ENCODE measurements at places on chromosomes 6 and 20.
A peak's percentile ranks its signal among the peaks of the same experiment; 100 is the strongest.

DNA sequence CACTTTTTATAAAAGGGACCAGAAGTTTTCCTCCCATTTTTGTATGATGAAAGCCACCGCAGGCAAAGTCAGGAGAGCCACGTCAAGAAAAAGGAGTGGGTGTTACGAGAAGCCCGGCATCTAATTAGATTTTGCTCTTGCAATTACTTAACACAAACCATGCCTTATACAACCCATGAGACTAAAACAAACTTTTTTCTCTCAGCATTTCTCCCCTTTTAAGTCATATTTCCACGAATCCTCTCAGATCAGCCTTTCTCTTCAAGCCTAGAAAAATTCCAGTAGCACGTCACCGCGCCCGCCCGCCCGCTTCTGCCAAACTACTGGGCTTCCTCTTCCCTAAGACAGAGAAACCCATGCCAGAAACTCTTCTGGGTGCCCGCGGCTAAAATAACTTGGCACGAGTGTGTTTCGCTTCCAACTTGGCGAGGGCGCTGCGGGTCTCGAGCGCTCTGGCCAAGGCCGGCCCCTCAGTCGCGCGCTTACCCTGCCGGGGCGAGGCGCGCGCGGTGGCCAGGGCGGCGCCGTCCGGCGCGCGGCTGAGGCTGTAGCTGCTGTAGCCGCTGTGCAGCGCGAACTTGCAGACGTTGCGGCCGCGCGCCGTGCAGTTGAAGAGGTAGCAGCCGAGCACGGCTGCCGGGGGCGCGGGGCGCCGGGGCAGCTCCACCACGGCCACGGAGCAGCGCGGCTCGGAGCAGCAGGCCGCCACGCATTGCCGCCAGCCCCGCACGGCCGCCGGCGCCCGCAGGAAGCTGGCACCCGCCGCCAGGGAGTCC lies 1.0 kb downstream of the LRP11 start:
- no peak for DNase-seq

- peak; percentile 11 for DNase-seq
These were observed 779 bp downstream of the HEBP2 start for GRCh38 chr6:138404666-138405337.

DNA sequence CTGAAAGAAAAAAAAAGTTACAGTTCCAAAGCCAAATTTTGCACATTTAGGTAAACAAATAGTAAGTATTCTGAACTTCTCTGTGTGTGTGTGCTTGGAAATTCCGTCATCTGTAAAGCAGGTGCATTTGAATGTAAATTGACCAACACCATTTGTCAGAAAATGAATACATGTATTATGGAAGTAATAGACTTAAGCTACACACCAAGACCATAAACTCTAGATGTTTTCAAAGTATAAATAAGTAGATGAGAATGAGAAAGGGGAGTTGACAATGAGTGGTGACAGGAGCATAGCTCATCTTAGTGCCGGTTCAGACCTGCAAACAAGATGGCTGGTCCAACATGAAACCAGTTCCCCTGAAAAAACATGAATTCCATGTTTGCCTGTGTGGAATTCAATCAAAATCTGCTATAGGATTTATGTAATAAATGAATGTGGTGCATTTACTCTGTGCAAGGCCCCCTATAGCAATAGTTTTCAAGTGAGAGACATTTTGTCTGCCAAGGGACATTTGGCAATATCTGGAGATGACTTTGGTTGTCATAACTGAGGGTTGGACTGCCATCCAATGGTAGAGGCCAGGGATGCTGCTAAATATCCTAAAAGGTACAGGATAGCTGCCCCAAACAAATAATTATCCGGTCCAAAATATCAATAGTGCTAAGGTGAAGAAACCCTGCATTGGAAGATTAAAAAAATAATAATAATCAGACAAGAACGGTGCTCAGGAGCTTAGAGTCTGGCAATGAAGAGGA lies 11.0 kb upstream of the FILIP1 start:
- no peak for DNase-seq

DNA sequence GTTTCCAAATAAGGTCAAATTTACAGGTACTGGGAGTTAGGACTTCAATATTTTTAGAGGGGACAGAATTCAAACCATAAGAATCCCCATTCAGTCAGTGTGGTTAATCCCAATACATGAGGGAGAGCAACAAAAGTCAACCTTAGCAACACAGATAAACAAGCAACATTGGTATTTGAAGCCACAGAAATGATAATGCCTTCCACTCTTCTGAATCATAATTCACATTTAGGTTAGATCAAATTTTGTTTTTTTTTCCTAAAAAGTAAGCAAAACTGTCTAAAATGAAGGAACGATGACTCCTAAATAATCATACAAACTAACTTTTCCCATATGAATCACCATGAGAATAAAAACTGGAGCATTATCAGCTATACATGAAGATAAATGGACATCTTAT lies 246.0 kb upstream of the TENT5A start:
- no peak for DNase-seq

GRCh38 chr20:53712212-53712977 lies 118.8 kb upstream of the ZNF217 start:
- no peak for DNase-seq

GRCh38 chr6:18861204-18861603 lies 474.1 kb downstream of the RNF144B start:
- DNase-seq: no peak

- DNase-seq: no peak
These were observed 22.3 kb upstream of the LAMP5 start for GRCh38 chr20:9492067-9492466.

- no peak for DNase-seq
These were observed 862.1 kb downstream of the KIF16B start for GRCh38 chr20:15711177-15711576.

DNA sequence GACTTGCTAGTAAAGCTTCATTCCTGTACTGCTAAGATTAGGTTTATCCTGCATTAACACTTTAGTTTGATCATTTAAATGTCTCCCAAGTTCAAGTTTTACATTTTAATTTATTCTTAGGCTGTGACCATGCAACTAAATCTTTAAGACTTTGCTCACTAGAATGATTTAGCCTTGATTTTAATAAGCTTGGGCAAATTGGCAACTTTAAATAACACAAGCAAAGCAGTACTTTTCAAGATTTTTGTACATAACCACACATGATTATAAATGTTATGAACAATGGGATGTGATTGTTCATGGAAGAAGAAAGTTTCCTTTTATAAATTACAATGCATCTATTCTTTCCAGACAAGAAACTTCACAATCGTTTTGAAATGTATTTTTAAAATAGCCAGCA lies 948.0 kb upstream of the EPHA7 start:
- DNase-seq: no peak

GRCh38 chr6:41571021-41571780 lies 25.0 kb downstream of the FOXP4 start:
- no peak for DNase-seq

DNA sequence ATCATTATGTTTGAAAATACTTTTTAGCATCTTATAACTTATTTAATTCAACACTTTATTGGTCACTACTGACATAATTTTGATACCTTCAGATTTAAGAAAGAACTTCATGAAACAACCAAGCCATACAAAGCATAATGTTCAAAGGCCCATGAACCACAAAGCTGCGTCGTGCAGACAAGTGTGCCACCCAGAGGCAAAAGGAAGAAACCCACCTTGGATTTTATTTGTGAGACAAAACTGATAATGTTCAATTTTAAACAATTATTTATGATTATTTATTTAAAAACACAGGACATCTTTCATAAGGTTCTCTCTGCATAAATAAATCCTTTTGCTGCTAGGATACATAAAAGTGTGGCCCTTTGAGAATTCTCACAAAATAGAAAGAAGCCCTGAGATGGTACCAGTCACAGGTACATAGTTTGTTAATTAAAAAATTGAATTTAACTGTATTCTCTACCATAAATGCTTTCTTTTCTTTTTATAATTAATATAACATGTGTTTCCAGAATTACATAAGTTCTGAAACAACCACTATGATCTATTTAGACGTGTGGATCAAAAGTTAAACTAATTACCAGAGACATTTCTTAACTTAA lies 143.7 kb downstream of the RALGAPA2 start:
- peak; percentile 5 for DNase-seq

DNA sequence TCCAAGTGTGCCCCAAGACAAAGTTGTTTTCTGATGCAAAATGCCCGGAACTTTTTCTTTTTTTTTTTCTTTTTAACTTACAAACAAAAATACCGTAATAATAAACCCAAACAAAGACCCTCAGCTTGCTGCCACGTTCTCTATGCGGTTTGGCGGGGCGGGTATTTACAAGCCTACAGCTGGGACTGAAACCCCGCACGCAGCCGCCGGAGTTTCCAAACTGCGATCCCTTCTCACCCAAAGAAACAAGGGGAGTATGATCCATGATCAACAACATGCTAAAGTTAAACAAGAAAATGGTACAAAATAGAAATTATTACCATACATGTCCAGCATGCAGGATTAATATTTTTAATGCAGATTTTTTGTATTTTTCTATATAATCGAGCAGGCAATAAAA lies 2.1 kb downstream of the MAFB start:
- no peak for DNase-seq

- no peak for DNase-seq
These were observed 20.1 kb downstream of the DIDO1 start for GRCh38 chr20:62906209-62906608.

- no peak for DNase-seq
These were observed 774.5 kb downstream of the EYS start for GRCh38 chr6:64932486-64932885.

DNA sequence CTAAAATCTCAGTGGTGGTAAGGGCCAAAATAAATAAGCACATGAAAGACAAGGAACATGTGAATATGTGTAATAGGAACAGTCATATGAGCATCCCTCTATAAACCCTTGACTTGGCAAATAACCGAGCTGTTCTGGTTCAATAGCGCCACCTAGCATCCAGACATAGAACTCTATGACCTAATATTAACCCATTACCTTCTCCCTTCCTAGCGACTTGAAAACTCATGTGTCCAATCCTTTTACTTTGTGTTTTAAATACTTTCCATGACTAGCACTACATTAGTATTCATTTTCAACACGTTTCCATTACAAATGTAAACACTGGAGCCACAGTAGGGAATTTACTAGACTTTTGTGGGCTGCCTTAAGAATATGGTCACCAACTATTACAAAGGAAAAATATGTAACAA lies 279.7 kb downstream of the UST start:
- DNase-seq: no peak

DNA sequence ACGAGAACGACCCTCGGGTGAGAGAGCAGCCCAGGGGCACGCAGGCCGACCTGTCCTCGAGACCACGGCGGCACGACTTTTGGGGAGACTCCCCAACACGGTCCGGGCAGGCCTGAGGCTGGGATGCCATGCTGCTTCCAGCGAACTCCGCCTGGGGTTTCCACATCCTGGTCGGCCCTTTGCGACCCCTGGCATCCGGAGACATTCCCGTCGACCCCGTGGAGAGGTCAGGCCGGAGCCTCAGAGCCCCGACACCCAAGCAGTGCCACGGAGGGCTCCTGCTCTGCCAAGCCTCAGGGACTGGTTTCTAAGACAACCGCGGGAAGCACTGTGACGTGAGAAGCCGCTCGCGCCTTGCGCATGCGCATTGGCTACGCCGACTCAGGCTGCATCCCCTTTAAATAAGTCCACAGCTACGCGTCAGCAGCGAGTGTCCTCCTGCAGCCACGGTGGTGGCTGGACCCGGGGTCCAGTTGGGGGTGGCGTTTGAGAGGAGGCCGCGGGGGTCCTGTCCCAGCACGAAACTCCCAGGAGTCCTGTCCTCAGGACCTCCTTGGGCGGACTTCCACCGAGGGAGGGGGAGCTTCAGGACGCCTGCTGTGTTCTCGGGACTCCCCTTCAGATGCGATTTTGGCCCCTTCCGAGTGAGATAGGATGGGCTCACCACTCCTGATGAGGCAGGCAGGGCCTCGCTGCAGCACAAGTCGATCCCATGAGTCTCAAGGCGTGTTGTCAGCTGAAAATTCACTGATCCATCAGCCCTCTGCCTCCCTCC lies 1089.3 kb upstream of the DEFB115 start:
- DNase-seq: peak; percentile 37

GRCh38 chr6:4010689-4011090 lies 68.2 kb downstream of the FAM217A start:
- DNase-seq: no peak

DNA sequence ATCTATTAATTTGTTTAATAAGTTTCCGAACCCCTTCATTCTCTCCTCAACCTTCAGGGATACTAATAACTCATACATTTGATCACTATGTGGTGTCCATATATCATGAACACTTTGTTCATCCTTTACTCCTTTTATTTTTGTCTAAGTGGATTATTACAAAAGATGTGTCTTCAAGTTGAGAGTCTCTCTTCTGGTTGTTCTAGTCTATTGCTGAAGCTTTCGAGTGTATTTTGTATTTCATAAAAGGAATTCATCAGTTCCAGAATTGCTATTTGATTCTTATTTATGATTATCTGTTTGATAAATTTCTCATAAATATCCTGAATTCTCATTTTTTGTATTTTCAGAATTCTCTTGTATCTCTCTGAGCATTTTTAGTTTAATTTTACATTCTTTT lies 96.5 kb upstream of the RUNX2 start:
- no peak for DNase-seq

DNA sequence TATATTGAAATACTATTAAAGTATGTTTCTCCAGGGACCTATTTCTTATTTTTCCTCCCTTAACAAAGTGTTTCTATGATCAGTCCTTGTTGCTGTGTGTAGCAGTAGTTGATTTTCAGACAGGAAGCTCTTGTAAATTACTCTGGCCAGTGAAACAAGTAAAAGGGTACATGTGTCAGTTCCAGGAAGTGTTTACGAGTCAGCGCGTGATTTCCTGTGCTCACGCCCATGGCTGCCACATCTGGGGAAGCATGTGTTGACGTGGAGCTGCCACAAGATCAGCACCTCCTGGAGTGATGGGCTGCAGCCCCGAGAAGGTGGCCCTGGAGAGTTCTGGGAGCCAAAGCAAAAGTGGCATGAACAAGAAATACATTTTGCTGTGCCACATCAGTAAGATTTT lies 38.6 kb upstream of the GGTLC1 start:
- peak; percentile 77 for DNase-seq

- DNase-seq: peak; percentile 42
These were observed 541 bp downstream of the SNX21 start for GRCh38 chr20:45833883-45834796.

GRCh38 chr6:109323241-109323640 lies 59.0 kb downstream of the CD164 start:
- DNase-seq: no peak

DNA sequence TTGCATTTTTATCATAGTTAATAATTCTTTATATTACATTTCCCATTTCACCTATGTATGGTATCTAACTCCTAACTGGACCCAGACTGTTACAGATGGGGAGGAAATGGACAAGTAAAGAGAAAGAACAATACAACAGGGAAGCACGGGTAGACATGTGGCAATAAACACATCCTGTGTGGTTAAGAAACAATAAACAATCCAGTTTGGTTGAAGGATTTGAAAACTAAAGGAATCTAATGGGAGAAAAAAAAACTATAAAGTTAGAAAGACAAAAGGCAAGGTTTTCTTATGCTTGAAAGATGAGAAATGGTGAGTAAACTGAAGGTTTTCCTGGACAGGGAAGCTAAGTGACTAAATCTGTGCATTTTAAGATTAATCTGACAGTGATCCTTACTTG lies 34.9 kb upstream of the ALDH8A1 start:
- DNase-seq: no peak

GRCh38 chr20:61645732-61646131 lies 393.7 kb downstream of the CDH4 start:
- DNase-seq: no peak

- no peak for DNase-seq
These were observed 60.1 kb upstream of the ELOVL5 start for GRCh38 chr6:53408826-53409225.
